ENCODE measurements at places on chromosomes 1 and 21. TPM values are rescaled to one million over a fixed set of nuclear protein-coding genes. Genes with fewer than 3 reads are reported as not detected.

- no peak for DNase-seq
Measured at GRCh38 chr1:68438310-68438709, 11.4 kb downstream of the RPE65 start.

DNA sequence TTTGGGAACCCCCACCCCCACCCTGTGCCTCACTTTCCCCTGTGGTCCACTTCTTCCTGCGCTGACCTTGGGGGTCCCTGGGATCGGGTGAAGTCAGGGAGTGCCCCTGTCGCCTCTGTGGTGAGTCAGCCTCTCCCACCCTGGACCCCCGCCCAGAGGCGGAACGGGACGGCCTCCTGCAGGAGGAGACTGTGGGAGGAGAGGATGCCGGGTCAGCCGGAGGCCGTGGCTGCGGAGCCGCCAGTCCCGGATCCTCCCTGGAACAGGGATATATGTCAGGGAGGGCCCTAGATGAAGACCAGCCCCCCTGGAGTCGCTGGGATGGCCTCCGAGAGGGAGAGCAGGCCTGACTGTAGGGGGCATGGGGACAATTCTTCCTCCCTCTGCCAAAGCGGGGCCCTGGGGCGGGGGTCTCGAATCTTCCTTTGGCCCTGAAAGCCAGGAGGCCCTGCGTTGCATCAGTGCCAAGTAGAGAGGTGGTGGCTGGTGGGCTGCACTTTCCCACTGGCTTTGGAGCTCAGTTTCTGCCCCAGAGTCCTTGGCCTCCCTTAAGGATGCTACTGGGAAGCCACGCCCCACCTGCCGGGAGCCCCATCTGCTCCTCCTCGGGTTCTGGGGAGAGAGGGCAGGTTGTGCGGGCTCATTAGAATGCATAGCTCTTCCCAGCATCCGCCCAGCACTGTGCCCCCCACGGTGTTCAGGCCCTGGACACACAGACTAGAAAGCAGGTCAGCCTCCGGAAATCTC lies 930 bp downstream of the ARHGEF10L start:
- peak; percentile 76 for DNase-seq

DNA sequence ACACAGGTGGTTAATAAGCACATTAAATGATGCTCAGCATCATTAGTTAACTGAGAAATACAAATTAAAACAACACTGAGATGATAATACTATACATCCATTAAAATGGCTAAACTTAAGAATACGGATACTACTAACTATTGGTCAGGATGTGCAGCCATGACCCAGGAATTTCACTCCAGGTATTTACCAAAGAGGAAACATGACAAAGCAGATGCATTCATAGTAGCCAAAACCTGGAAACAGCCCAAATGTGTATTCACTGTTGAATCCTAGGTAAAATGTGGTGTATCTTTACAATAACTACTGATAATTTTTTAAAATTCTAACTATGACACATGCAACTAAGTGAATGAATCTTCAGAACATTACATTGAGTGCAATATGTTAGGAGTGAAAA lies 73.0 kb downstream of the PTPRC start:
- DNase-seq: no peak

DNA sequence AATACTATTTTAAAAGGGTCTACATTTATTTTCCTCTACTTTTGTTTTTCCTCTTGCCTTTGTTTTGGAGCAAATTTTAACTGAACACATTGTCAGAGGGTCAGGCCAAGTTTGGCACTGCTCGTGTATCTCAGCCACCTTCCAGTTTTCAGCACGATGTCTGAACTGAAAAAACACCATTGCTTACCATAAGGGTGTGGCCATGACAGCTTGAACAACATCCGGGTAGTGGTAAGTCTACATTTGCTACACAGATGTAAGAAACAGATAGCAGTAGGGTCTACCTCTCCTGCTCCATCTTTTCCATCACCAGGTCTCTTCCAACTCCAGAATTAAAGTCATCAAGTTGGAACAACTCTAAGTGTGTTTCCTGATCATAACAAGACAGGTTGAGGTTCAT lies 4.2 kb downstream of the HIVEP3 start:
- DNase-seq: no peak

GRCh38 chr1:60535713-60536112 lies 462.1 kb upstream of the C1orf87 start:
- DNase-seq: no peak

DNA sequence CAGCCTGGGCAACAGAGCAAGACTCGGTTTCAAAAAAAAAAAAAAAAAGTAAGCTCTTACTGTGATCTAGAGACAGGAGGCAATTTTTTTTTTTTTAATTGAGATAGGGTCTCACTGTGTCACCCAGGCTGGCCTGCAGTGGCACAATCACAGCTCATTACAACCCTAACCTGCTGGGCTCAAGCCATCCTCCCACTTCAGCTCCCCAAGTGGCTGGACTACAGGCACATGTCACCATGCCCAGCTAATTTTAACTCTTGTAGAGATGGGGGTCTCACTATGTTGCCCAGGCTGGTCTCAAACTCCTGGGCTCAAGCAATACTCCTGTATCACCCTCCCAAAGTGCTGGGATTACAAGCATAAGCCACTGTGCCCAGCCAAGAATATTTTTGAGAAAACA lies 7.4 kb downstream of the RPL22 start:
- no peak for DNase-seq

DNA sequence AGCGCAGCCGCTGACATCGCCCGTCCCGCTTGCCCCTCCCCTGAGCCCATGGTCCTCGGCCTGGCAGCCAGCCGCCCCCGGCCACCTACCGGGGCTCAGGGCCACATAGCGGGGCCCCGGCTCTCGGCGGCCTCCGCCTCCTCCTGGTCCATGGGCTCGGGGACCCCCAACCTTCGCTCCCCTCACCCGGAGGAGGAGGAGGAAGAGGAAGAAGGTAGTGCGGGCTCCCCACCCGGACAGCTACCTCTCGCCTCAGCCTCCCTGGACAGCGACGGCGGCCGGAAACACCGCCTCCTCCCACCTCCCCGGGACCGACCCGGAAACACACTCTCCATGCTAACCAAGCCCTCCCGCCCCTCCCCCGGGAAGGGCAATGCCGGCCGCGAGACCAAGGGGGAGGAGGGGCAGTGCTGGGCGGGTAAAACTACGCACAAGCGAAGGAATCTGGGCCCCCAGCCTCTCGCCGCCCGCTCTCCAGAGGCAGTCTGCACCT lies at the start of gene KIAA0319L:
Gene KIAA0319L, minus strand, starts transcription at position 286 of the 493 bp plus-strand sequence. CDS start 2,912 bp downstream, outside the sequence.
- DNase-seq: no peak

GRCh38 chr1:203170625-203171330 lies 4.8 kb downstream of the MYBPH start:
- DNase-seq: no peak

DNA sequence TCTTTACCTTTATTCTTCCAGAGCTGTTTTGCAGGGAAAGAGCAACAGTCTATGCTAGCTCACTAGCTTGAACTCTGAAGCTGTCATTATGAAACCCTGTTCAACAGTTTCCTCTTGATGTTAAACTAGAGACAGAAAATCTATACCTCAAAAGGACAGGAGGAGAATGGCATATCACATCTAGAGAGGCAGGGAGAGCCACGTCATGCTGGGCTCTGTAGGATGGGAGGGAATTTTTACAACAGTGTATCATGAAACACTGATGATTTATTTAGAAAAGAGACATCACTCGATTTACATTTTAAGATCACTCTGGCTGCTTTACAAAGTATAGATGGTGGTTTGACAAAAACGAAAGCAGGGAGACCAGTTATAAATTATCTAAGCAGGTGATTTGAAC lies 224.9 kb upstream of the COA6 start:
- DNase-seq: no peak

DNA sequence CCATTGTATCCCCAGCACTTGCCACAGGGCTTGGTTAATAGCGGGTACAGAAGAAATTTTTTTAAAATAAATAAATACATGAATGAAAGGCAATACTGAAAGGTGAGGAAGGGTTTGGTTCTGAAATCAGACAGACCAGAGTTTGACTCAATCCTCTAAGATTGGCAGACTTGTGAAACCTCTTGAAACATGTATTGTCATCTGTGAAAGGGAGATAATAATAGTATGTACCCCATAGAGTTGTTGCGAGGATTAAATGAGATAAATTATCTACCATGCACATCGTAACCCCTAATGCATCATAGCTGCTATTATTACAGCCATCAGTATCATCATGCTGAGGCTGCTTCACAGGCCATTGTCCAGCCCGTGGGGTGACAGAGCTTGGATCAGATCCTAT lies 41.4 kb downstream of the S1PR1 start:
- DNase-seq: no peak

DNA sequence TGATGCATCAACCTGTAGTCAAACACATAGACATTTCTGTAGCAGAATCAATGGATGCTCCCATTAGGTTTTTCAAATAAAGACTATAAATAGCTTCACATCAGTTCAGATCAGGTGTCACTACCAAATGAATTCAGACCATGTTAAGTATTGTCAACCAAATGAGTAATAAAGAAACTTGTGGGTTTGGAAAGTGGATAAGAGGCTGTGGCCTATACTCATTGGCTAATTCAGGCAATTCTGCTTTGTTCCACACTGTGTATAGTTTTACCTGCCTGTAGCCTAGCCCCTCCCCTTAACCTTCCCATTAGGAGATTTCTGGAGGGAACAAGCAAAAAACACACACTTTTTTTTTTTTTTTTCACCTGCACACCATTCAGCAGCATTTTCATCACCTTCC lies 321.2 kb downstream of the HLX start:
- no peak for DNase-seq

DNA sequence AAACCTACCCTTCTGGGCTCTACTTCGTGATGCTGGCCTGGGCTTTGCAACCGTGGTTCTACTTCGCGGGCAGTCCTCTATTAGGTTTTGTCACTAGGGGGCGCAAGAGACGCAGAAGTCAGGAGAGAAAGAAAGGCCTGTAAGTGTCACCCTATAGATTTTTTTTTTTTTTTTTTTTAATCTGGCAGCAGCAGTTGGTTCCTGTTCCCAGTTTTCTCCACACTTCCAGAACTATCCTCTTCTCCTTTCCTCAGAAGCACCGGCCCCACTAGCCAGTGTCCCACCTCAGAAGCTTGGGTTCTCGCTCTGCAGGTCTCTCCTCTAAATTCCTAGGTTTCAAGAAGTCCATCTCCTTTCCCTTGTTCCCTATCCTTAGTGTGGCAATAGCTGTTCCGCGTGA lies 9.1 kb upstream of the LCE2D start:
- DNase-seq: peak; percentile 63

DNA sequence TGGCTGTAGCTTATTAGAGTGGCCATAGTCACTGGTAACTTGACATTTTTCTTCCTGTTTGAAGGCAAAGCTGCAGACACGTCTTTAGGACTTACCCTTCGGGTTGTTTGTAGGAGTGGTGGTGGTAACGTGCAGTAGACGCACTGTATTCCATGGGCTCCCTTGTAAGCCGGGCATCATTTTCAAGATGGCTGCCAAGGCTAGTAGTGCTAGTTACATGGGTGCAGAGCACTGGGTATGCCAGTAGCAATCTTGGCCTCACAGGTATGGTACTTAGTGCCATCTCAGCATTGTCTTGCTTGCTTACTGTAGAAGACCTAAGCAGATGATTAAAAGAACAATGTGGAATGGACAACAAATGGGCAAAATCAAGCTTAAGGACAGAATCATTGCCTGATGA lies 1.9 kb downstream of the YBX1 start:
- no peak for DNase-seq

DNA sequence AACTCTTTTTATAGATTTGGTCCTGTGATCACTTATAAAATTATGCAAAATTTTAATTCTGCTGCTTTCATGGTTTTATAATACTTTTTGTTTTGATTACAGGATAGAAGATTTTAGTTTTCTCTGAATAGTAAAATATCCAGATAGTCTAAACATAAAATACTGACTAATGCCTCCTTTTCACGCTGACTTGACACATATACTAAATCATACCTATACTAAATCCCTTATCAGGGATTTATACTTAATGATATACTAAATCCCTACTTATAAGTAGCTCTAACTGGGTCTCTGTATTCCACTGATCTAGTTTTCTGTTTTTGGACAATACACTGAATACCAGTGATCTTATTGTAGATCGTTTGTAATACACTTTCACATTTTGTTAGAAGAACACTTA lies 128.0 kb downstream of the USP25 start:
- DNase-seq: no peak

DNA sequence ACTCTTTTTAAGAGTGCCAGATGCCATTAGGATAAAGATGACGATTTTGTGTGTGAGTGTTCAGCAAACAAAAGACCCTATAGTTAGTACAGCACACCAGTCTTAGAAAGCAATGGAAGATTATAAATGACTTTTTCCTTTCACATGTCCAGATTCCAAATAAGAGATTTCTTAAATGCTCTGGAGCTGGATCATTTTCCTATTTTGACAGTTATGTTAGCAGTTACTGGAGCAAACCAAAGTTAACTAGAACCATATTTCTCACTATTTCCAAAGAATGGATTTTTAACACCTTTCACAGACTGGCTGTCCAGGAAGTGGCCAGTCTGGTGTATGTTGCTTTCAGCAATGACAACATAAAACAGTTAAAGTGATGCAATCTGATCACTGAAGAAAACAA lies 905.8 kb upstream of the ADGRL2 start:
- no peak for DNase-seq

GRCh38 chr1:60448850-60449249 lies 375.3 kb upstream of the C1orf87 start:
- no peak for DNase-seq

DNA sequence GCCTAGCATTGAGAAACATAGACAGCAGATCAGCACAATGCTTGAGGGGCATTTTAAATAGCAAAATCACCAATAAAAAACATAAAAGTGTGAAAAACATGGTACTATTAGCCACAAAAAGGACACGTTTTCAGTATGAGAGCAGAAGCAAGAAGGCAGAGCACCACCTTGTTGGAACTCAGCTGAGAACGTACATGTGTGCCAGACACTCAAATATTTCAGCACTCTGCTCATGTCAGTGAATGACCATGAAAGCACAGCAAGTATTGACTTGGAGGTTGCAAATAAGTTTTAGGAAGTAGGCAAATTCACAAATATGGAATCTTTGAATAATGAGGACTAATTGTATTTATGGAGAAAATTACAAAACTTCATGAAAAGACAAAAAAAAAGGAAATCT lies 193.4 kb upstream of the PKN2 start:
- no peak for DNase-seq

GRCh38 chr1:14263225-14263624 lies 335.3 kb upstream of the KAZN start:
- no peak for DNase-seq

DNA sequence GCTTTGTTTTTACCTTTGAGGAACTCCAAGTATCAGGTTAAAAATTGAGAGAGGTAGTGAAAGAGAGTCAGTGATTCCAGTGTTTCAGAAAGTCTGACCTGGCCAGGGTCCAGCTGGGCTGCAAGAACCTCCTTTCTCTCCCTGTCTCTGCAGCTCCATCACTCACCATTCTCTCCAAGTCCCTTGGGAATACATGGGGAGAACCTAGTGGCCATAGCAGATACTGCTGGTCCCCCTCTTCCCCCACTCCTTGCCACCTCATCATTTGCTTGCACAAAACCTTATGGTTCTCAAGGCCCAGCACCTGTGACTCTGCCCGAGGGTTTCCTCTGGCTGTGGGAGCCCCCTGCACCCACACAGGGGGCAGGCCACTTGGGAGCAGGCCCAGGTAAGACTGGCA lies 279.5 kb downstream of the KIF26B start:
- no peak for DNase-seq

NBPF14 gene
- total RNA-seq: 10.9 TPM

SPRR2B gene
- not detected for total RNA-seq

KCNQ4 gene
- not detected for total RNA-seq

ADAMTS1 gene
- 35.2 TPM for total RNA-seq

GSTM5 gene
- total RNA-seq: not detected

ABCA4 gene
- total RNA-seq: 0.36 TPM

PUSL1 gene
- total RNA-seq: 39.8 TPM

KLHDC7A gene
- not detected for total RNA-seq

LGALS8 gene
- 97.9 TPM for total RNA-seq

AMY1C gene
- total RNA-seq: not detected

PDZK1 gene
- 1.3 TPM for total RNA-seq

OR2L8 gene
- total RNA-seq: not detected

LRRN2 gene
- total RNA-seq: 0.69 TPM

RXFP4 gene
- not detected for total RNA-seq
